T-cell (primary cell): ENCODE measurements at places on chromosomes 6 and 20.

GRCh38 chr6:12890171-12890790, 173.7 kb downstream of the PHACTR1 start:
- no peak for DNase-seq

- no peak for DNase-seq
These were observed 809 bp upstream of the NOL7 start for GRCh38 chr6:13614126-13614925.

- DNase-seq, result no peak
These were observed 57.6 kb downstream of the NOL4L start for GRCh38 chr20:32527447-32528055.

DNA sequence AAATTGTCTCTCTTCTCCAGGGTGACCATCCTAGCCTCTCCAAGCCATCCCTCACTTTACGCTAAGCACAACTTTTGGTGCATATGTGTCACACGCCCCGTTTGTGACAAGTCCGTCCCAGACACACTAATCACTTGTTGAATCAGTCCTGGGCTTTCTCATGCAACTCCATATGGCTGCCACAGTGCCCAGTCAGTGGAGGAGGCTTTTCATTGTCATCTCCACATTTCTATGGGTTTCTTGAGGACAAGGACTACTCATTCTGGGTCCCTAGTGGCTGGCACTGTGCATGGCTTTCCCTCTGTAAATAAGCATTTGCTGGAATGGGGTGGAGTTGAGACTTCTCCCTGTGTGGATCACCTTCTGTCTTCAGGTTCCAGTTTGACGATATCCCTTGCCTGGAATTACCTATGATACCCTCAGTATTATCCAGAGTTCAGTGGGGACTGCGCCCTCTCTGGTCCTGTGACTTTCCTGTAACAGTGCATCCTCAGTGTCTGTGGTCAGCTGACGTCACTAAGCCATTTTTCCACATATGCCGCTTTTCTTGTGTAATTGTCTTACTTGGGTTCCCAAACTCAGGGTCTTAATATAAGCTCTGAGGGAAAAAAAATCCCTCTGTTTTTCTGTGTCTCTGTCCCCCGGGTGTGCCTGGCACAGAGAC, 59.8 kb upstream of the MYL9 start:
- no peak for DNase-seq

GRCh38 chr6:150702675-150703074, 103.0 kb downstream of the PLEKHG1 start:
- DNase-seq, result no peak

GRCh38 chr6:30060606-30061091, 416 bp upstream of the POLR1H start:
- no peak for DNase-seq

DNA sequence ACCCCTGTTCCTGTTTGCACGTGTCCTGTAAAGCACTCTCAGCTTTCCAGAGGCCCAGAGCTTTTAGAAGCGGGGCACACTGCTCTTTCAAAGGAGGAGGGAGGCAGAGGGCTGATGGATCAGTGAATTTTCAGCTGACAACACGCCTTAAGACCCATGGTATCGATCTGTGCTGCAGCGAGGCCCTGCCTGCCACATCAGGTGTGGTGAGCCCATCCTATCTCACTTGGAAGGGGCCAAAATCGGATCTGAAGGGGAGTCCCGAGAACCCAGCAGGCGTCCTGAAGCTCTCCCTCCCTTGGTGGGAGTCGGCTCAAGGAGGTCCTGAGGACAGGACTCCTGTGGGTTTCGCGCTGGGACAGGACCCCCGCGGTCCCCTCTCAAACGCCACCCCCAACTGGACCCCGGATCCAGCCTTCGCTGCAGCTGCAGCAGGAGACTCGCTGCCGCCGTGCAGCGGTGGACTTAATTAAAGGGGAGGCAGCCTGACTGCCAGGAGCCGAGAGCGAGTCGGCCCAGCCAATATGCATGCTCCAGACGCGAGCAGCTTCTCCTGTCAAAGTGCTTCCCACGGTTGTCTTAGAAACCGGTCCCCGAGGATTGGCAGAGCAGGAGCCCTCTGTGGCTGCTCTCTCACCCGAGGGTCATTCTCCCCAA, 580.0 kb upstream of the ZNF337 start:
- no peak for DNase-seq
